ENCODE measurements at places on chromosomes 2 and 18.

DNA sequence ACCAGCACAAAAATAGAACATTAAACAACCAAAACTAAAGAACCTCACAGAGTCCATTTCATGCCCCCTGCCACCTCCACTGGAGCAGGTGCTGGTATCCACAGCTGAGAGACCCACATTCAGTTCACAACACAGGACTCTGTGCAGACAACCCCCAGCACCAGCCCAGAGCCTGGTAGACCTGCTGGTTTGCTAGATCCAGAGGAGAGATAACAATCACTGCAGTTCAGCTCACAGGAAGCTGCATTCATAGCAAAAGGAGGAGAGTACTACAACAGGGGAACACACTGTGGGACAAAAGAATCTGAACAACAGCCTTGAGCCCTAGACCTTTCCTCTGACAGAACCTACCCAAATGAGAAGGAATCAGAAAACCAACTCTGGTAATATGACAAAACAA lies 326.7 kb downstream of the METTL4 start:
- no peak for DNase-seq

GRCh38 chr2:12257476-12257875 lies 459.3 kb upstream of the TRIB2 start:
- DNase-seq = no peak

GRCh38 chr18:63320975-63321265 lies 1.4 kb upstream of the BCL2 start:
- no peak for DNase-seq

DNA sequence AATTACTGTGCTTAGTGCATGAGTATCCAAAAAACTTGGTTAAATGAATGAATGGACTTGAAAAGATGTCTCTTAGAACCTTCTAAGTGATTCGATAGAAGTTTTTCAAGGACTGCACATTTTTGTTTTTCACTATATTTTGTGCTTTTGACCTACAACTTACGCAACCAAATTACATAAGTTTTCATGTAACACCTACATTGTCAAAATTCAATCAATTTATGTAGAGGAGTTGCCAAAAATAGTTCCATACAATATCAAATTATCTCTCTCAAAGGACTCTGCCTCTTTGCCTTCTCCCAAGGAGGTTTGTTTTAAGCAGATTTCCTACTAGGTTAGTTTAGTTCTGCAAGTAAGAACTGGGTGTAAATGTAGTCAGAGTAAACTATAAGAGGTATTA lies 10.3 kb downstream of the MARCHF7 start:
- DNase-seq = no peak

DNA sequence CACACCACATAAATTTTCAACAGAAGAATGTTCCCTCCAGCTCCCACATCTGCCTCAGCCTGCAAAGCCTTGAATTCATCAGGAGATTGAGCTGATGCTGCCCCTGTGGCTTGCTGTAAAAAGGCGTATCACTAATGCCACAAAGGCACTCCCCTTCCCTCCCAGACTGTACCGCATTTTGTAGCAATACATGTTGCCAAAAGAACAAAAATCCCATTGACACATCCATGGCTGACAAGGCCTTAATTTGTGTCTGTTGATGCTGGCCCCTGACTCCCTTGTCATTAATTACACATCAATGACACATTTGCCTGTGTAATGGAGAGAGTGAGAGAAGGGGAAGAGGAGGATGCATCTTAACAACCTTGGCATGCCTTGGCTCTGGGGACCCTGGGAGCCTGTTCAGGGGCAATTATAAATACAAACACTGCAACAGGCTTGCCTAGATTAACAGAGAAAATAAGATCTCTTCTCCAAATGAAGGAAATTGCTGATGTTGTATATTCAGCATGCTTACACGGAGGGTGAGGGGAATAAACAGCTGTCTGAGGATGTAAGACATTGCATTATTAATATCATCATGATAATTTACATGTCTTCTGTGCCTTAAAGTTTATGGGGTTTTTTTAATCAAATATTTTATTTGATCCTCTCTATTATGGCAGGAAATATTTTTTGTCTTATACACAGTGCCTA lies 264.0 kb downstream of the SUCLG1 start:
- no peak for DNase-seq

- no peak for DNase-seq
These were observed 20.4 kb upstream of the FSHR start for GRCh38 chr2:49174750-49175149.

GRCh38 chr18:3230401-3231334 lies 10.9 kb upstream of the MYOM1 start:
- no peak for DNase-seq

- DNase-seq = no peak
These were observed 40.3 kb upstream of the FAM171B start for GRCh38 chr2:186653511-186653910.

DNA sequence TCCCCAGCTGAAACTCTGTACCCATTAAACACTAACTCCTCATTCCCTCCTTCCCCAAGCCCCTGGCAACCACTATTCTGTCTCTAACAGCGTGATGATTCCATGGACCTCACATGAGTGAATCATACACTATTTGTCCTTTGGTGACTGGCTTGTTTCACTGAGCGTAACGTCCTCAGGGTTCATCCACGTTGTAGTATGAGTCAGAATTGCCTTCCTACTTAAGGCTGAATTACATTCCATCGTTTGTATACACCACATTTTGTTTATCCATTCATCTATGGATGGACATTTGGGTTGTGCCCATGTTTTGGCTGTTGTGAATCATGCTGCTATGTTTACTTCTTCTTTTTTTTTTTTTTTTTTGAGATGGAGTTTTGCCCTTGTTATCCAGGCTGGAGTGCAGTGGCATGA lies 19.6 kb upstream of the CABLES1 start:
- DNase-seq = no peak

DNA sequence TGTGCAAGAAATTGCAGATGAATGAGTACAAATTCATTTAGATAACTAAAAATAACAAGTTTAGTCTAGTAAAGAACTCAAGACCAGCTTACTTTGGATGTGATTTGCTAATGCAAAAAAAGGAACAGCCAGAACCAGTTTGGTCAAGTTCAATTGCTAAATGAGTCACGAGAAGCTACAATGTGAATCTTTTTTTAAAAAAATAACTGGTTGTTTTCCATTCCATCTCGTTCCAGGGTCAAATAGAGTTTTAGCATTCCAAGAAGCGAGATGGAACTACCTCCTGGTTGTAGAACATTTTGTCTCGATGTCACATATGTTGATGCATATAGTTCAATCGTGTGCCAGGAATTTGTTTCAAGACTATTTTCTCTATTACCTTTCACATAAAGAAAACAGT lies 65.0 kb upstream of the IKZF2 start:
- no peak for DNase-seq

- DNase-seq = no peak
These were observed 1658.1 kb downstream of the LRP1B start for GRCh38 chr2:140472676-140473075.

DNA sequence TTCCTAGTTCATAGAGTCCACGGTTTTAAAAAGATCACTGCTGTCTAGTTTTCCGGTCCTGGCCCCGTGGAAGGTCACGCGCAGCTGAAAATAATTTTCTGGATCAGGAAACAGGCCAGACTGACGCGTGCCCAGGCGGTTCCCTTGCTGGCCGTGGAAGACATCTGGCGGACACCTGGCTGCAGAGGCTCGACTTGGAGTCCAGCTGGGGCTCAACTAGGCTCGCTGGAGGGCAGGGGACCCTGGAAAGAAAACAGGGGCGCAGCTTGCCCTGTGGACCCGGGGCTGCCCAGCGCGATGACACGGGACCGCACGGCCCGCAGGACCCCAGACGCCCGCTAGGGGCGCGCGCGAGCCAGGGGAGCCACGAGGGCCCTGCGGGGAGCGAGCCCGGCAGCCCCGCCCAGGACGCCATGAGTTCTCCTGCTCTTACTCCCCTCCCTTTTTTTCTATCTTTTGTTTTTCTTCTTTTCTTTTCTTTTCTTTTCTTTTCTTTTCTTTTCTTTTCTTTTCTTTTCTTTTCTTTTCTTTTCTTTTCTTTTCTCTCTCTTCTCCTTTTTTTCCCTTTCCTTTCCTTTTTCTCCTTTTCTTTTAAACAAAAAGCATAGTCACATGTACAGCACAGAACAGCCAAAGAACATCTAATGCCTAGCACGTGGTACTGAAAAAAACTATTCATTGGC lies 43.2 kb upstream of the UBE2F start:
- DNase-seq = peak; percentile 47

- no peak for DNase-seq
These were observed 184.8 kb downstream of the NR4A2 start for GRCh38 chr2:156147594-156148330.

DNA sequence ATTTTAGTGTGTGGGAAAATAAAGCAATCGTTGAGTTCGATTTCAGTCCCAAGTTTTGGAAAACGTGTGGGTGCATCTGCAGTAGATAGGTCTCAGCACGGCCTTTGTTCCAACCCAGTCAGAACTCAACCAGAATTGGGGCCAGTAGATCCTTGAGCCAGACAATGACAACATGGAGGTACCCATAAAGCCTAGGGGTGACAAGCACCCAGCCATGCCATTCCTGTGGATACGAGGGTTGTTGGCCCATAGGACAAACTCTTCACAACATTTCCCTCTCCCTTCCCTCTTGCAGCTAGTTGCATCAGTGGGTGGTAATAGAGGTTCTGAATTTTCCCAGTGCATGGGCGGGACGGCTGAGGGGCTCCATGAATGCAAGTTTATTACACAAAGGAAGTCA lies 60.1 kb downstream of the ST3GAL5 start:
- DNase-seq = no peak

GRCh38 chr2:28231110-28231631 lies 161.5 kb upstream of the FOSL2 start:
- no peak for DNase-seq

DNA sequence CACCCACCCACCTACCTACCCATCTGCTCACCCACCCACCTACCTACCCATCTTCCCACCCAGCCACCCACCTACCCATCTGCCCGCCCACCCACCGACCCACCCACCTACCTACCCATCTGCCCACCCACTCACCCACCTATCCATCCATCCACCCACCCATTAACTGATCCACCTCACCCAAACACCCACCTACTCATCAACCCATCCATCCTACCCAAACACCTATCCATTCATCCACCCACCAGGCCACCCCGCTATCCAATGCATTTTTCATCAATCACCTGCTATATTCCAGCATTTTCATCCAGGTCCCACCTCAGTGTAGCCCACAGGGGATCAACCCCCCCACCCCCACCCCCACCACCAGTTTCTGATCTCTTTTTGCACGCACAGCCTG lies 121.8 kb downstream of the GLI2 start:
- no peak for DNase-seq

DNA sequence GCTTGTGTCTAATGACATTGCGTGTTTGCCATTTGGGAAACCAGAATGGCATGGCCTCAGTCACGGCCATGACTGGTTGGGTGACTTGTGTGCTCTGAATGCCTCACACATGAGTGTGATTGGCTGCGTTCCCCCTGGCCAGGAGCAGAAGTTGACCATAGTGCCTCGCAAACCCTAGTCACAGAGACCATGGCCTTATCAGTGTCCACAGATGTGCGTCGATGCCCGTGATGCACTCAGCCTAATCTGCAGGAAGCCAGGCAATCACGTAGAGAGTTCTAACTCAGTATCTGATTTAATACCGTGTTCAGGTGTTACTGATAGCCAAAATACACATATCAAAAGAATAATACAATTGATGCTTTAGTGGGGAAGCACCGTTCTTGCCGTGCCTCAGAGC lies 64.0 kb downstream of the BOLA3 start:
- DNase-seq = no peak

GRCh38 chr2:222751821-222752719 lies 80.6 kb downstream of the MOGAT1 start:
- no peak for DNase-seq

DNA sequence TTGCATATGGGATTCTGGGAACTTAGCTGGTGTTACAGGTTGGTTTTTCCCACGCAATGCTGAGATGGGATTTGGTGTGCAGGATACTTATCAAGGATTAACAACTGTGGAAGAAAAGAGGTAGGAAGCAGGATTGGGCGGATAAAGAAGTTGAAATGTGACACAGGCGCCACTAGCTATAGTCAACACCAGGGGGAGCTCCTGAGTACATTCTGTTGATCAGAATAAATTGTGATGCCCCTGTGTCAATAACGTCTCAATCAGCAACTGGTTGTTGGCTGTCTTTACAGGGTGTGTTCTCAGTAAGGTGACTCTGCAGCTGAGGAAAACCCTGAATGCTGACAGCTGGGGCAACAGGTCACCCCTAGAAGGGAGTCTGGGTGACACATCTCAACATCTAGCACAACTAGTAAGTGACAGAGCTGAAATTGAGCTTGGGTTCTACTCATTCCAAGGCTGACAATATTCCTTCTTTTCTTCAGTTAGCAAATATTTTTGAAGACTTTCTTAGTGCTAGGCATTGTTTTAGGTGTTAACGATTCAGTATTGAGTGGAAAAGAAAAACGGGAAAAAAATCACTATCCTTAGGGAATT lies 143.0 kb downstream of the ARL6IP6 start:
- no peak for DNase-seq

- DNase-seq = no peak
These were observed 64.7 kb upstream of the CRACDL start for GRCh38 chr2:99000708-99001107.

DNA sequence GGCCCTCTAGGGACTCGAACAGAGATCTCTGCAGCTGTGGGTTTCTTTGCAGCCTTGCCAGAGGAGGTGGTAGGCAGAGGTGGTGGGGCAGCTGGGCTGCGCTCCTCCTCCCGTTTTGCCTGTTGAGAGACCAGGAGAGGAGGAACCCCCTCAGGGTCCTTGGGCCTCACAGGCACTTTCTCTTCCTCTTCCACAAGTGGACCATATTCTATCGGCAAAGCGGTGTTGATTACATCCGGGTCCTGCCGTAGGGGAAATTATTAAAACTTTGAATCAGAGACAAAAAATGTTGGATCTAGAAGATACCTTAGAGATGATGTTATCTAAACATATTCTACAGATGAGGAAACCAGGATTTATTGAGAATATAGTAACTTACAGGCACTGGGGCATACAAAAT lies 78.5 kb downstream of the CLIP4 start:
- DNase-seq = no peak

- DNase-seq = peak; percentile 75
These were observed 26.4 kb downstream of the ASXL2 start for GRCh38 chr2:25851740-25852503.

DNA sequence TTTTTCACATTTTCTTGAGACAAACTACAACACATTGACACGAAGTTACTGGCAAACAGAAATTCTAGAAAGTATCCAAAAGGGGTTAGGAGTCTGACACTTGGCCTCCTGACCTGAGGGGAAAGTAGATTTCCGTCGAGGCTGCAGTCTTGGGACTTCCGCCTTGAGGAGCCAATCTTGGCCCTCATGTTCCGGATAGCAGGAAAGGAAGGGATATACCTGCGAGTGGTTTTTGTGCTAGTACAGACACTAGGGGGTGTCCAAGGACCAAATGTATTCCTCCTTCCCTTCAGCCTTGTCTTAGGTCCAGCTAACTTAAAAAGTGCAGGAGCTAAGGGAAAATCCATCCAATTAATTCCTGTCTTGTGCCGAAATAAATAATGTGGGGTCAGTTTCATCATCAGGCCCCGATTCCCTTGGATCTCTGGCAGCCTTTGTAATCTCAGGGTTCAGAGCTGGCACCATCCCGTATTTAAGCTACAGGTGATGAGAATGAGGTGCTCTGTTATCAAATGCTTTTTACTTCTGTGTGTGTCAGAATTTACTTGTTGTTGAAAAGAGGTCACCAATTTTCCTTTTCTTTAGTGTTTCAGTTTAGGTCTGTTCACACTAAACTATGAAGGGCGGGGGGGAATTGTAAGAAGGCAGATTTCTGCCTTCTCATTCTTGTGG lies 330.2 kb upstream of the FANCL start:
- DNase-seq = no peak

GRCh38 chr18:67525328-67526099 lies 9.0 kb upstream of the DSEL start:
- DNase-seq = no peak

- no peak for DNase-seq
These were observed 5.9 kb downstream of the MFSD2B start for GRCh38 chr2:24015562-24016375.

All from bone marrow (tissue), 2 donors.